Endothelial cell of umbilical vein (primary cell): ENCODE measurements at places on chromosomes 11 and 22.

- no peak for DNase-seq
These were observed 558.3 kb downstream of the JRKL start for GRCh38 chr11:96948066-96948465.

- DNase-seq, result peak; percentile 31
These were observed at the start of gene SCUBE1 for GRCh38 chr22:43343262-43343669. Gene SCUBE1, minus strand, starts transcription at chr22:43343372. Its CDS starts 111 bp downstream, at chr22:43343261.

GRCh38 chr22:48706934-48707762 lies 1120.5 kb downstream of the BRD1 start:
- no peak for DNase-seq

- no peak for DNase-seq
These were observed 14.8 kb downstream of the LGALS12 start for GRCh38 chr11:63520606-63521170.

GRCh38 chr11:112847568-112847967 lies 113.7 kb upstream of the NCAM1 start:
- no peak for DNase-seq

- peak; percentile 66 for DNase-seq
These were observed at the start of gene OR51D1 for GRCh38 chr11:4636962-4637661. Gene OR51D1, plus strand, starts transcription at chr11:4637477. Its CDS starts 2,314 bp downstream, at chr11:4639791.

DNA sequence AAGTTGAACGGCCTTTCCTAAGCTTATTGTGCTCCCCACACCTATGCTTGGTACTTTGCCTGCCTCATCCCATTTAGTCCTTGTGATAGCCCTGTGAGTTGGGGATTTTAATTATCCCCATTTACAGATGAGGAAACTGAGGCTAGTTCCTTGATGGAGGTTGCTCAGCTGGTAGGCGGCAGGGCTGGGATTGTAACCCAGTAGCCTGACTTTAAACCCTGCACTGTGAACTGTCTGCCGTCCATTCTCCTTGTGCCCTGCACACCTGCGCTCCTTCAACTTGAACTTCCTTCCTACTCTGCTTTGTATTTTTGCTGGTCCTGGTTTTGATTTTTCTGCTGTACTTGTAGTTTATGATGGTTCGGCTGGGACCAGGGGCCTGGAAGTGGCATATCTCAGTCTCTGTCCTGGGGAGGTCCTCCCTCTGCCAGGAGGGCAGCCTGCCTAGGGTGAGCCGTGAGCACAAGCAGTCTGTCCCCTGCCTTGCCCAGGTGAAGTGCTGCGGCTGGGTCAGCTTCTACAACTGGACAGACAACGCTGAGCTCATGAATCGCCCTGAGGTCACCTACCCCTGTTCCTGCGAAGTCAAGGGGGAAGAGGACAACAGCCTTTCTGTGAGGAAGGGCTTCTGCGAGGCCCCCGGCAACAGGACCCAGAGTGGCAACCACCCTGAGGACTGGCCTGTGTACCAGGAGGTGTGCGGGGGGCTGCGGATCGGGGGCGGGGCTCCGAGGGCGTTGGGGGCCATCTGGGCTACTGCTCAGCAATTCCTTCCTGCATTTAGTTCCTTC lies 52.4 kb downstream of the CD82 start:
- DNase-seq, result no peak

- no peak for DNase-seq
These were observed 10.9 kb downstream of the FNBP4 start for GRCh38 chr11:47756208-47756607.

DNA sequence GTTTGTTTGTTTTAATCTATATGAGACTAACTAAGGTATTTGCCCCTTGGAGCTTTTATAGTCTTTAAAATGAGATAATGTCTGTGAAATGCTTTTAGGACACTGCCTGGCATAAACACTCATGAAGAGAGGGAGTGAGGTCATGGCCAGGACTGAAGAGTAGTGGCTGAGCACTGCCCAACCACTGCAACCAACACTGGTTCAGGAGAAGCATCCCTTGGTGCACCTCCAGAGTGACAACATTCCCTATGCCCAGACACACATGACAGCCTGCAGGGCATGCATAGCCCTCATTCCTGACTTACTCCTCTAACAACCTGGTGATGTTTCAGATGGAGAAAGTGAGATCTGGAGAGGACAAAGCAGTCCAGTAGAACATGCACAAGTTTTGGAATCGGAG lies 36.1 kb downstream of the ME3 start:
- DNase-seq, result no peak

DNA sequence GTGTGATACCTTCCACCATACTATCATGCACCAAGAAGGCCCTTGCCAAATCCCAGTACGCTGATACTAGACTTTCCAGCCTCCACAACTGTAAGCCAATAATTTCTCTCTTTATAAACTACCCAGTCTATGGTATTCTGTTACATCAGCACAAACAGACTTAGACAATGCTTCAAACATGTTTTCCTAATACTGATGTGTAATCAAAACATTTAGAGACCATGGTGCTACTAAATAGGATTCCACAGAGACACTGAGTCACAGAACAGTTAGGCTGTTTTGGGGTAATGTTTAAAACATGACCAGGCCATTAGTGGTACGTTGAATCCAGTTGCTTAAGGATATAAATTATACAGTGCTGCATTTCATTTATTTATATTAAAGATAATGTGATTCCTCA lies 103.7 kb downstream of the PICALM start:
- no peak for DNase-seq

GRCh38 chr11:1401171-1401445 lies 11.4 kb downstream of the BRSK2 start:
- no peak for DNase-seq

- DNase-seq, result peak; percentile 65
These were observed 45.9 kb upstream of the PPP6R3 start for GRCh38 chr11:68414496-68415221.

DNA sequence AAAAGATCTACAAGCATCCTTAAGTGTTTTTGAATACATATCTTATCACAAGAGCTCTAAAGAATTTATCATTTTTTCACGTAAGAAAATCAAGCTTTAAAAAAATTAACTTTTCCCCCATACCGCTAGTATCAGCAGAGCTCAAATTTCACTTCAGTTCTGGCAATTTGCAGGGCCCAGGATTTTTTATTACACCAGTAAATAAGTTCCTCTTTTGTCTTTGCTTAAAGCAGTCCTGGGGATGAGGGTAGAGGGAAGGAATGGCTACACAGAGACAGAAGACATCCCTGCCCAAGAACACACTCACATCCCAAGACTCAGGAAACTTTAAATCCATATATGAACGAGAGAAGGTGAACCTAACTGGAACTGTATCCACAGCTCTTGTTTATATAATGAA lies 22.6 kb upstream of the SORL1 start:
- DNase-seq, result no peak

- no peak for DNase-seq
These were observed 21.8 kb upstream of the UPB1 start for GRCh38 chr22:24473284-24473683.

DNA sequence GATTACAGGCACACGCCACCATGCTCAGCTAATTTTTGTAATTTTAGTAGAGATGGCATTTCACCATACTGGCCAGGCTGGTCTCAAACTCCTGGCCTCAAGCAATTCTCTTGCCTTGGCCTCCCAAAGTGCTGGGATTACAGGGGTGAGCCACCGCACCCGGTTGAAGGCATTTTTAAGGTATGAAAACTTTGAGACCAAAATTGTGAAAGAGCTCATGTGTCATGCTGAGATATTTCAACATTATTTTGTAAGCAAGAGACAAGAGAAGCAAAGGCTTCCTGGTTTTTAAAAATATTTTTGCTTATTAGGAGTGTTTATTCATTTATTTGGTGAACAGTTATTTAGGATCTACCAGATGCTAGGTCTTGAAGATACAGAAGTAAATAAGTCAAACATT lies 6.8 kb downstream of the NHERF4 start:
- DNase-seq, result no peak

DNA sequence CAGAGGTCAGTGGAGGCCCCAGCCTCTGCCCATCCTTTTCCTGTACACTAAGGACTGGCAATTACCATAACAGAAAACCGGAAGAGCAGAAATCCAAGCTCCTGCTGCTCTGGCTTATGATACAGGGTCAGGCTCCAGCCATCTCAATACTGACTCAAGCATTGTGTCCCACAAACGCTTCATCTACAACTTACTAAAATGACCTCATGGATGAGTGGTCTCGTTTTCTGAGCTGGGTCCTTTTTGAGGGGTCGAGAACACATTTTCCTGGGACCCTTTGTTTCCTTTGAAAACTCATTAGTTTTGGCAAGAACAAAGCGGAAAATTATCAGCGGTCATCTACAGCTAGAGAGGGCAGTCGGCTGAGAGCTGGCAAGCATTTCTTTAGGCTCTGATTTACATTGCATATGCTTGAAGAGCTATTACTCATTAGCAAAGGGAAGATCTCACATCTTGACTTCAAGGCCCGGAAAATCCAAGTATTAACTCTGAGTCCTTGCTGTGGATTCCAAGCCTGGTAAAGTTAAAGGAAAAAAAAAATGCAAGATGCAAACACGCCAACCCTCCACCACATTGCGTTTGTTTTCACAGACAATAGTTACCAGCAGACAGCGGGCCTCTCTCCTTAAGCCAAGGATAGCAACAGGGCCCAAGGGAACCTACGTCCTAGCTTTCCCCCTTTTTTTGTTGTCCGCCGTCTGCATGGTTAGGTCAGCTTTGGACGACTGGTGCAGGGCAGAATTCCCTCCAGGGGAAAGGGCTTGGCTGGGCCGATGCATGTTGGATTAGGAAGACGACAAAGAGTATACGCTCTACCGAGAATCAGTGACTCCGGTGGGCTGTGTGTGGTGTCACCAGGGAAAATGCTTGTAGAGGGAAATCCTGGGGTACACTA lies 1.8 kb downstream of the TESMIN start:
- peak; percentile 82 for DNase-seq

DNA sequence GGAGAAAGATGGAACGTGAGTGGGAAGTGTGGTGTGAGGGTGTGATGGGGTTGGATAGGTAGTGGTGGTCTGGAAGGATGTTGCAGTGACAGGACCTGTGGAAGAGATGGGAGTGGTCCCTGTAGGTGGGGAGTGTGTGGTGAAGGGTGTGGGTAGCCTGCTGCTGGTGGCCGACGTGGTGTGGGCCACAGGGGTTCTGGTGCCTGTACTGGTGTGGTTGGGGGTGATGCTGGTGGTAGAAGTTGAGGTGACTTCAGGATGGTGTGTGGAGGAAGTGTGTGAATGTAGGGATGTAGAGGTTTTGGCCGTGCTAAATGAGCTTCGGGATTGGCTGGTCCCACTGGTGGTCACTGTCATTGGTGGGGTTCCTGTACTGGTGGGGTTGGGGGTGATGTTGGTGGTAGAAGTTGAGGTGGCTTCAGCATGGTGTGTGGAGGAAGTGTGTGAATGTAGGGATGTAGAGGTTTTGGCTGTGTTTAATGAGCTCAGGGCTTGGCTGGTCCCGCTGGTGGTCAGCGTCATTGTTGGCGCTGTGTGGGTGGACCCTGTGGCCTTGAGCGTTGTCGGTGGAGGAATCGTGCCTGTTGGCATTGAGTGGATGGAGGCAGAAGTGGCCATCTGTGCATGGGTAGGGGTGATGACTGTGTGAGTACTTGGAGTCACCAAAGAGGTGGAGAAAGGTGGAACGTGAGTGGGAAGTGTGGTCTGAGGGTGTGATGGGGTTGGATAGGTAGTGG lies 19.1 kb downstream of the MUC6 start:
- DNase-seq, result peak; percentile 20

DNA sequence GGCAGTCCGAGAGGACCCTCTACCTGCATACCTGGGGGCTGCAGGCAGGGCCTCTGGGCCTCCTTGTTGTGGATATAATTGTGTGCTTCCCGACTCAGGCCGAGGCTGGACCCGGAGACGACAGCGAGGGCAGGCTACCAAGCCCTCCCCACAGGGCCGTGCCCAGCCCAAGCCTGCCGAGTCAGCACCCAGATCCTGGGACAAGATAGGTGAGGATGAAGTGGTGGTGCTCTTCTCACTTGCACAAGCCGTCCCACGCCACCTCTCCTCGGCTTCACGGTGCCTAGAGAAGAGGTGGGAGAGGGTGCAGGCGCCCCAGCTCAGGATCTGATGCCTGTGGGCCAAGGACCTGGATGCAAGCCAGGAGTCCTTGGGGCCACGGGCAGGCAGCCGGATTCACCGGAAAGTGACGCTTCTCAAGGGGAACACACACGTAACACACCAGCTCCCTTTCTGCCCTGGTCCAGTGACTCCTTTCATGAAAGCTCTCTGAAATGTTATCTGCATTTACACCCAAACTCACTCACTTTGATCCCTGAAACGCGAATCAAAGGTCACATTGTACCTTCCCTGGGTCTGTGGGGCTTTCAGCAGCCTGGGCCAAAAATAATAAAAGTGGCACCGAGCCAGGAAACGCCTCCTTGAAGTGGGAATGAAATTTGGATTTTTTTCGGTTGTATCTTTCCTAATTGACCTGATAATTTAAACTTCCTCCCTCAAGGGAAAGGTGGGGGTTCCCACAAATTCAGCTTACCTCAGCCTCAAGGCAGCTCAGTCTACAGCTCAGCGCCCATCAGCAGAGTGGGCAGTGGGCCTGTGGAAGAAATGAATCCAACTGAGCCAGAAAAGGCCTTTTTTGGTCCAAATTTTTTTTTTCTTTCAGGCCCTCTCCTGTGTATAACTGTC lies 1.1 kb upstream of the GNB1L start:
- DNase-seq, result peak; percentile 62

- DNase-seq, result no peak
These were observed at the start of gene DCHS1 for GRCh38 chr11:6655790-6656583. Gene DCHS1, minus strand, starts transcription at chr11:6655809. Its CDS starts 14,196 bp downstream, at chr11:6641613.

DNA sequence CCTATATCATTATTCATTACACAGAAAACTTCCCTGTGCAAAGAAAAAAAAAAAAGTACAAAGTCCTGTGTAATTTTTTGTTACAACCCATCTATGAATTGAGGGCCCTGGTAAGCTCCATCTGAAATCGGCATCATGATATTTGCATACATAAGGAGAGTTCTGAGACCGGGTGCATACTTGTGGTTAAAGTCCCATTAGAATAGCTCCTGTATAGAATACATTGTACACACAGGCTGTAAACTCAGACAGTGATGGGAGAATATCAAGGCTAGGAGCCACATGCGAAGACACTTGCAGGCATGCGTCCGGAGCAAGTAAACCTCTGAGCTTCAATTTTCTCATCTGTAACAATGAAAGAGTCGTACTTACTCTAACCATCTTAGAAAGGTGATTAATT lies 353.2 kb downstream of the ETS1 start:
- no peak for DNase-seq

DNA sequence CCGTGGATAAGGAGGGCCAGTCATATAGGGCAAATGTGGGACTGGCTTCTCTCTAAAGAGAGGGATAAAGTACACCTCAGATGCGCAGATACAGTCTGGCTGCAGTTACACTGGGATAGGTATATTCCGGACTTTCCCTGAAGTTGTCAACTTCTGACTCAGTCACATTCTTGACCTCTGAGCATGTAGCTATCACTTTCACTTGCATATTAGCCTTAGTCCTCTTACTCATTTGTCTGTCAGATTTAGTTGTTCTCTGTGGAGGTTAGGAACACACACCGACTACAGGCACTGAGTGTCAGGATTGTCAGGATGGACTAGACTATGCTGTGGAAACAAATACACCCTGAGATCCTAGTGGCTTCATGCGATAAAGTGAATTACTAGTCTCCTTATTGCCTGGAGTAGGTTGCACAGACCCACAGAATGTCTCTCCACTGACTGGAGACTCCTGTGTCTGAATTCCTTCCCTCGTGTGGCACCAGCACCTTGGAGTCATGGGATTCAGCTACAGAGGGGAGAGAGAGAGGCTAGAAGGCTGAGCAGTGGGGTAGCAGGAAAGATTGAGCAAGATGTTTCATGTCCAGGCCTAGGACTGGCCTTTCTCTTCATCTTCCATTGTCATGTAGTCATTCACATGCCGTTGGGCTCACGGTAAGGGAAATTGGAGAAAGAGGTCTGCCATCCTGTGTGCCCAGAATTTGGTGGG lies 654.3 kb downstream of the NTM start:
- peak; percentile 47 for DNase-seq

GRCh38 chr22:38996105-38996504 lies 14.0 kb downstream of the APOBEC3B start:
- no peak for DNase-seq

GRCh38 chr11:56917708-56918400 lies 70.9 kb upstream of the OR5AK2 start:
- no peak for DNase-seq
